ENCODE measurements at places on chromosomes 1 and 21. TPM values are rescaled to one million over a fixed set of nuclear protein-coding genes. Genes with fewer than 3 reads are reported as not detected.

DNA sequence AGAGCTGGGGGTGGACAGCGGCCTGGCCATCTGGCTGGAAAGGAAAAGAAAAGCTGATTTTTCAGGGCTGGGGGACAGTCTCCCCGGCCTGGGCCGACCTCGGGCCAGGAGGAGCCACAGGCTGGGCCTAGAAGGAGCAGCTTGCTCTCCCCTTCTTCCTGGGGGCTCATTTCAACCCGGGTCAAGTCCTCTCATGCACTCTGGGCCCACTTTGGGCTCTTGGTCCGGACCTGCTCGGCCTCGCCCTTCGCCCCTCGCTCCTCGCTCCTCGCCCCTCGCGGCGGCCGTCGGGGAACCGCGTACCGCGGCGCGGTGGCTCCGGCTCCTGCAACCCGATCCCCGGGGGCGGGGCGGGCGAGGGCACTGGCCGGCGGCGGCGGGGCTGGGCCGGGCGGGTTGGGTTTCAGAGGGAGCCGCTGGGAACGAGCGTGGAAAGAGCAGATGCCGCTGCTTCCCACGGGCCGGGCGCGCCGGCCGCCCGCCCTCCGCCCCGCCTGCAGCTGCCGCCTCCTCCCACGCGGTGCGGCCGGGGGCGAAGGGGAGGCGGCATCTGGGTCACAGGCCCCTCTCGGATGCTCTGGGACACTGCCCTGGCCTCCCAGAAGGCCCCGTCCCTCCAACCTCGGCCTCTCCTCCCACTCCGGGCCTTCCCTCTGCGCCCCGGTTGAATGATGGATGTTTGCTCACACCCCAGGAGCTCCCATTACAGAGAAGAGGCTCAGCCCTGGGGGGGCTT is 6.6 kb downstream of the HEYL start:
- no peaks in the 10 kb centered on the region for H3K4me1 ChIP-seq
- no peaks in the 10 kb centered on the region for H3K27me3 ChIP-seq
- peak overlapping the region; percentile 16 for H3K4me3 ChIP-seq
- DNase-seq, result peak; percentile 79

- peaks cover 6% of the 10 kb centered on the region for H3K36me3 ChIP-seq
- no peak overlapping the region for H3K4me3 ChIP-seq
- H3K27ac ChIP-seq, result no peak overlapping the region
- no peaks in the 10 kb centered on the region for H3K27me3 ChIP-seq
- no peaks in the 10 kb centered on the region for H3K4me1 ChIP-seq
These were observed 70.1 kb downstream of the PGM1 start for GRCh38 chr1:63663301-63663700.

GRCh38 chr1:234230414-234230862 is 142.8 kb upstream of the COA6 start:
- no peak overlapping the region for H3K27ac ChIP-seq
- H3K27me3 ChIP-seq, result peaks cover 23% of the 10 kb centered on the region
- no peak overlapping the region for H3K4me3 ChIP-seq
- H3K36me3 ChIP-seq, result no peaks in the 10 kb centered on the region
- no peaks in the 10 kb centered on the region for H3K4me1 ChIP-seq

ACTL8 gene
- not detected for total RNA-seq

DNA sequence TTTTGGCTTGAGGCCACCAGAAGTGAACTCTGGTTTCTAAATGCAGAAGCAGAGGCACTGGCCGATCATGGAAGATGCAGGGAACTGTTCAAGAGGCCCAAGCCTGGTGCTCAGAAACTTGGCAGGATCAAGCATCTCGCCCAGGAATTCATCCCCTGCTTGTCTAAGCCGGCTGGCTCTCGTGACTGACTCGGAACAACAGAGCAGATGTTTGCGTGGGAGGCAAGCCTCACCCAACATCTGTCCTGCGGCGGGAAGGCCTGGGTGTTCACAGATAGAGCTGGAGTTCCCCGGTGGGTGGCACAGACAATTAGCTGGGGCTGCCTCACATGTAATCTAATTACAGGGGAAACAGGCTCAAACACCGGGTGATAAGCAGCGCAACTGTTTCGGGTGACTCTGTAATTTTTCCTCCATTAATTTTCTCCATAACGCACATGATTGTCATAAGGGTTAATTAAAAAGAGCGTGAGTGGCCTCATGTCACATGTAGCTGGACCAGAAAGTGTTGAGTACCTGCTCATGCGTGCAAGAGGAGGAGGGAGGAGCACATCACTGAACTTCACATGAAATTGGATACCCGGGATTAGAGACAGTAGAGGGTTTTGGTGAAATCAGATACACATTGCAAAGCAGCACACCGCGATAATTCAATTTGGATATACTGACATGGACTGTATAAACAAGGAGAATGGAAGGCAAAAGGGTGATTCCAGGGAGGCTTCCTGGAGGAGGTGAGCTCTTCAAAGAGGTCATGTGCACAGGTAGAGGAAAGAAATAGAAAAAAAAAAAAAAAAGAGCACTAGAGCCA is 180.0 kb downstream of the ETS2 start:
- DNase-seq, result peak; percentile 79
- no peaks in the 10 kb centered on the region for H3K36me3 ChIP-seq
- no peak overlapping the region for H3K4me3 ChIP-seq
- H3K4me1 ChIP-seq, result peaks cover 42% of the 10 kb centered on the region
- peak overlapping the region; percentile 37 for H3K27ac ChIP-seq
- H3K27me3 ChIP-seq, result no peaks in the 10 kb centered on the region

ZNF593OS gene
- not detected for total RNA-seq

DNA sequence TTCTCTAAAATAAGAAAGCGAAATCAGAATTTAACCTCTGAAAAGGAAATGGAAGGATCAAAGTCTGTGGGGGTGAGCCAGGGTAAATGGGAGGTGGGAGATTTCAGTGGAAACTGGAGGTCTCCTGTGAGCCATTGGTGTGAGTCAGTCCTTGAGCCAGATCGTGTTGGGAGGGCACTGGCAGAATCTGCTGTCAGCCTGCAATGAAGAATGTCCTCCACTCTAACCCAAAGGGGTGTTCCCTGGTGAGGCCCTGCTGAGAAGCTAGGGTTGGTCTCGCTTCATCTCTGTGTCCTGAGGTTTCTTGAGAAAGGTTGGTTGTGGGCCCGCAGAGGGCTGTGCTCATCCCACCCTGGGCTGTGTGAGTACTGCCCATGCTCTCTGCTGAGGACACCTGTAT is 2.4 kb downstream of the QSOX1 start:
- DNase-seq, result no peak
- no peaks in the 10 kb centered on the region for H3K36me3 ChIP-seq
- peak overlapping the region; percentile 49 for H3K27ac ChIP-seq
- H3K27me3 ChIP-seq, result no peaks in the 10 kb centered on the region
- peaks cover 42% of the 10 kb centered on the region for H3K4me1 ChIP-seq

DNA sequence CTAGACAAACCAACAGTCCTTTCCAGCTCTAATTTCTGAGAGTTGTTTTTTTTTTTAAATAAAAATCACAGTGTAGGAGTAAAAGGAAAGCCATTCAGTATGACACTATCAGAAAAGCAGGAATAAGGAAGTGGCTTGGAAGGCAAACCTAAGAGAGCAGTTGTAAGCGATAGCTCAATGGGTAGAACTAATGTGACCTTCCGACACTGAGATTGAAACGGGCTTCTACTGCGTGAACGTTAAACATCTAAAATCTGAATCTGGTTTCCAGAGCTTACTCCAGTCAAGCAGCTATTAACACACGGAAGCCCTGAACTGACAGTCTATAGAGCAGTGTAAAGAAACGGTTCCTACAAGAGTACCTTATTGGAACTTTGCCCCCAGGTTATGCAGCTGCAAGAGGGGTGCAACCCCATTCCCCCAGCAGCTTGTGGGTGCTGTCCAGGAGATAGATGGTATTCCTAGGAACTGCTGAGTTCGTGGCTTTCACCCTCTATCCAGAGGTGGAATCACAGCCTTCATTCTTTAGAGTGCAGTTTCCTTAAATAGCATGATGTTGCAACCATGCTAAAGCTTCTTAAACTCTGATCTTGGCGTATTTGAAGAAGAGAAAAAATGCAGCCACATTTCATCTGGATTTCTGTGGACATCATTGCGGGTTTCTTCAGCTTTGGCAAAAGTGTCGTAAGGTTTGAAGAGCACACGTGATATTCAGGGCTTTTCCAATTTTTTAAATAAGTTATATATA is 3.3 kb upstream of the IRF2BP2 start:
- no peaks in the 10 kb centered on the region for H3K36me3 ChIP-seq
- H3K4me3 ChIP-seq, result peak overlapping the region; percentile 37
- DNase-seq, result no peak
- no peaks in the 10 kb centered on the region for H3K27me3 ChIP-seq

GRCh38 chr1:156591181-156591431 is 470 bp upstream of the NAXE start:
- H3K36me3 ChIP-seq, result peaks cover 29% of the 10 kb centered on the region
- H3K27me3 ChIP-seq, result no peaks in the 10 kb centered on the region
- peak overlapping the region; percentile 91 for H3K4me3 ChIP-seq
- no peak for DNase-seq
- H3K27ac ChIP-seq, result peak overlapping the region; percentile 85

- DNase-seq, result no peak
- H3K36me3 ChIP-seq, result no peaks in the 10 kb centered on the region
- H3K4me1 ChIP-seq, result peaks cover 5% of the 10 kb centered on the region
- H3K4me3 ChIP-seq, result no peak overlapping the region
- no peak overlapping the region for H3K27ac ChIP-seq
These were observed 55.4 kb downstream of the RUNX3 start for GRCh38 chr1:24874611-24875234.

- H3K36me3 ChIP-seq, result no peaks in the 10 kb centered on the region
- no peak for DNase-seq
- H3K27me3 ChIP-seq, result no peaks in the 10 kb centered on the region
- H3K4me1 ChIP-seq, result peaks cover 42% of the 10 kb centered on the region
These were observed 63.7 kb upstream of the EPS8L3 start for GRCh38 chr1:109827466-109827865.

USP33 gene
- 63.6 TPM for total RNA-seq

GRCh38 chr21:38206646-38207045 is 50.1 kb upstream of the KCNJ15 start:
- no peak for DNase-seq
- H3K36me3 ChIP-seq, result no peaks in the 10 kb centered on the region
- H3K4me1 ChIP-seq, result no peaks in the 10 kb centered on the region

DNA sequence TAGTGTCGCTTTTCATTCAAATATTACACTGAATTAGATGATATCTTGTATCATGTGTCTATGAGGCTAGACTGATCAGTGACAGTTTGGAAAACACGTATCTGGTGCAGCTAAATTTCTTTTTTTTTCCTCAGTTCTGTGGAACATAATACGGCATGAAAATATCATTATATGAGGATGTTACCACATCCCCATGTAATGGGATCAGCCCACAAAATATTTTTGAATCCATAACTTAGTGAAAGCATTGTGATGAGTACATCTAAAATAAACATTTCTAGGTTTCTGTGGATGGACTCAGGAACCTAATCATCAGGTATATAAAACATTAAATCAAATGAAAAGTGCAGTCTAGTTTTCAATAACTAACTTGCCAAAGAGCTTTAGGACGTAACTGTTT is 356.3 kb downstream of the USP25 start:
- H3K4me1 ChIP-seq, result no peaks in the 10 kb centered on the region
- H3K27ac ChIP-seq, result no peak overlapping the region
- no peak overlapping the region for H3K4me3 ChIP-seq
- no peaks in the 10 kb centered on the region for H3K36me3 ChIP-seq

DNA sequence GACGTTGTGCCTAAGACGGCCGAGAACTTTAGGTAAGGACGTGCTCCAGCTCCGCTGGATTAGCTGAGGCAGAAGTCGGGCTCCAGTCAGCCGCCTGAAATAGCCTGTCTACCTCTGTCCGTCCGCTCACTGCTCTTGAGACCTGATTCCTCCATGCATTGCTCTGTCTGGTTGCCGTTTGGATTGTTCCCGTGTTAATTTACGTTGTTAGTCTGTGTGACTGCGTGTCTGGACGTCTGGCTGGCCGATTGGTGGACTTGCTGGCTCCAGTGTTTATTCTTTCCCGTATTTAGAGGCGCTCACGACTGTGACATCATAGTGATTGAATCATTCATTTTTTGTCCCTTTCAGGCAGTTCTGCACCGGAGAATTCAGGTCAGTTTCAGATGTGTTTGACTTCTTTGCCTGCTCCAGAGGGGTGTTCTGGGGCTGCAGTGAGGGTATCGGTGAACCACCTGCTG is 684 bp downstream of the PPIH start:
- peak overlapping the region; percentile 87 for H3K4me3 ChIP-seq
- H3K27me3 ChIP-seq, result no peaks in the 10 kb centered on the region
- H3K36me3 ChIP-seq, result peaks cover 27% of the 10 kb centered on the region
- H3K4me1 ChIP-seq, result peaks cover 13% of the 10 kb centered on the region

DNA sequence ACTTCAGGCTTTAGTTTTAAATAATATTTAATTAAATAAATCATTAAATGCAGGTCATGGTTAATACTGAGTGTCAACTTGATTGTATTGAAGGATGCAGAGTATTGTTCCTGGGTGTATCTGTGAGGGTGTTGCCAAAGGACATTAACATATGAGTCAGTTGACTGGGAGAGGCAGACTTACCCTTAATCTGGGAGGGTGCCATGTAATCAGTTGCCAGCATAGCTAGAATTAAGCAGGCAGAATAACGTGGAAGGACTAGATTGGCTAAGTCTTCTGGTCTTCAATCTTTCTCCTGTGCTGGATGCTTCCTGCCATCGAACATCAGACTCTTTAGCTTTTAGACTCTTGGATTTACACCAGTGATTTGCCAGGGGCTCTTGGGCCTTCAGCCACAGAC is 85.3 kb downstream of the MAP3K21 start:
- DNase-seq, result no peak
- no peak overlapping the region for H3K27ac ChIP-seq
- H3K4me1 ChIP-seq, result no peaks in the 10 kb centered on the region
- no peaks in the 10 kb centered on the region for H3K27me3 ChIP-seq

DNA sequence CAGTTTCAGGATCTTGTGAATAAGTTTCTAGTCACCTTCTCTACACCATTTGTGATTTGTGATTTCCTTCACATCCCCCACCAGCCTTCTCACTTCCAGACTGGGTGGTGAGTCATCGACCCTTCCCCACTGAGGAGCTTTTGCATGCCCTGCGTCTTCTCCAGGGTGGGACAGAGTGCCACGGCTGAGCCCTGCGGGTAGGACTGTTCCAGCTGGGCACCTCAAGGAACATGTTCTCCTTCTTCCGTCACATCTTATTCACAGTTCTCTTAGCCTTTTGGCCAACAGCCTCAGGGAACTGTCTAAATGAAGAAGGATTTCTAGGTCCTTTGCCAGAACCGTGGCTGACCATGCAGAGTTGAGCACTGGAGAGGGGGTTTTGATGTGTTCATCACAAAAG is 116.5 kb downstream of the TMEM53 start:
- no peak for DNase-seq
- H3K27ac ChIP-seq, result no peak overlapping the region
- H3K4me1 ChIP-seq, result no peaks in the 10 kb centered on the region
- no peaks in the 10 kb centered on the region for H3K27me3 ChIP-seq

SHISAL2A gene
- 0.81 TPM for total RNA-seq

APCS gene
- not detected for total RNA-seq

DNA sequence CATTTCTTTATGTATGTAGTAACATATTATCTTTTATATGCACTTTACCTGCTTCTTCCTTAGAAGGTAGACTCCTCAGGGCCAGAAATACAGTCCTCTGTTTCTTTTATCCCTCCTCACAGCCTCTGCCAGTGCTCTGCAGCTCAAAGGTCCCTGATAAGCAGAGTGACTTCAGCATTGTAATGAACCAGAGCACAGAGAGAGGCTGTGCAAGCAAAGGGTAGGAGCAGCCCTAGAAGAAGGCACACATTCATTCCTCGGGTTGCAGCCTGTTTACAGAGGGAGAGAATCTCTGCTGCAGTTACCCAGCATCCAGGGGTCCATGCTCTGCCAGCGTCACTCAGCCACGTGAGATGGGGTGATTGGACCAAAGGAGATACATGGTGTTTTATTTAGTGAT is 101.1 kb downstream of the RHOU start:
- no peak for DNase-seq
- no peak overlapping the region for H3K4me3 ChIP-seq
- H3K36me3 ChIP-seq, result no peaks in the 10 kb centered on the region
- H3K27ac ChIP-seq, result no peak overlapping the region
- peaks cover 22% of the 10 kb centered on the region for H3K4me1 ChIP-seq

SERPINC1 gene
- total RNA-seq, result not detected
